ENCODE measurements at places on chromosomes 5 and 9.

DNA sequence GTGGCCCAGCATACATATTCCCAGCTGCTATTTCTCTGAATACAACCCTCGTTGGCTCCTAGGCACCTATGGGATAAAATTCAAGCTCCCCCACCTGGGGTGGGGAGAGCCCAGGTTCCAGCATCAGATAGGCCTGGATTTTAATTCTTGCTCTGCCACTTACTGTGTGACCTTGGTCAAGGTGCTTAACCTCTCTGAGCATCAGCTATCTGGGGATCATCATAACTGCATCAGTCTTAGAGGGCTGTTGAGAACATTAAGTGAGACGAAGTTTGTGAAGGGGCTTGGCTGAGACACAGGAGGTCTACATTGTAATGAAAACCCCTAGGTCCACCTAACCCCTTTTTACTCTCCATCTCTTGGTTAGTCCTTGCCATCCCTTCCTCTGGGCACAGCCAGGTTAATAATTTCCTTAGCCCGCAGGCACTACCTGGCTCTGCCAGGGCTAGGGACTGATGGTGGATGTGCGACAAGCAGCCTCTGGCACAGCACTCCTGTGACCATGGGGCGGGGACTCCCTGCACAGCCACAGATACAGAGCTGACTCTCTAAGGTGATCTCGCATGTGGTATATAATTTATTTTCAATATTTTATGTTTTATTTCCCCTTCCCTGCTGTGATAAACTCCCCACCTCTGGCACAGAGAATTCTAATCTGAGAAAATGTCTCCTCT lies 68.7 kb downstream of the CRB2 start:
- DNase-seq, result no peak

GRCh38 chr5:27377626-27378025 lies 339.2 kb upstream of the CDH9 start:
- DNase-seq, result no peak

DNA sequence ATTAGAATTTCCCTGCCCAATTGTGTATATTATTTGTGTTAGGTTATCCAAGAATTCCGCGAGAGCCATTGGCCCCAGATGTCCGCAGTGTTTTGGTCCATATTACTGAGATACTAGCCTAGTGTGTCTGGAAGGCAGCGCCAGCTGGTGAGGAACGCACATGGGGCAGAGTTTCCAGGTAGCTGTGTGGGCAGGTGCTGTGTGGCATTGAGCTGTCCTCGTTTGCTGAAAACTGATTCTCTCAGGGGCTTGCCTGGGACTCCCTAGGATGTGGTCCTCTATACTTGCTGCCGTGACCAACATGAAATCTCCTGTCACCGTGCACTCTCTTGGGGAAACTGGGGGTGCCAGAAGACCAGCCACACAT lies 288.7 kb downstream of the FANCC start:
- DNase-seq, result no peak

- no peak for DNase-seq
These were observed 66.0 kb downstream of the AMBP start for GRCh38 chr9:114012126-114012525.

- DNase-seq, result no peak
These were observed 18.9 kb downstream of the PDE4D start for GRCh38 chr5:59874675-59875074.

DNA sequence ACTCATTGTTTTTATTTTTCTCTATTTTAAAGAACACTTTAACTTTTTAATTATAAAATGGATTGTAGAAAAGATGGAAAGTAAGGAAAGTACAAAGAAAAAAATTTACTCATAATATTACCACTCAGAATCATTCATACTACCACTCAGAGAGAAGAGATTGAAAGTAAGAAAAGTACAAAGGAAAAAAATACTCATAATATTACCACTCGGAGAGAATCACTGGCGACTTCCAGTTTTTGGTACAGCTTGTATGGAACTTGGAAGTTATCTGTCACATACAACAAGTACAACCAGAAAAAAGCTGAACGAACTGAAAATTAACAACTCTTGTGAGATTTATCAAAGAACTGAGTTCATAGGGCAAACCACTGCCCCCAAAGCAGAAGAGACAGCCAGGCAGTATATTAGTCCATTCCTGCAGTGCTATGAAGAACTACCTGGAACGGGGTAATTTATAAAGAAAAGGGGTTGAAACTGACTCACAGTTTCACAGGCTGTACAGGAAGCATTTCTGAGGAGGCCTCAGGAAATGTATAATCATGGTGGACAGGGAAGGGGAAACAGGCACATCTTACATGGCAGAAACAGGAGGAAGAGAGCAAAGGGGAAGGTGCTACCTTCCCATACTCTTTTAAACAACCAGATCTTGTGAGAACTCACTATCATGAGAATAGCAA lies 183.9 kb downstream of the SMARCA2 start:
- DNase-seq, result no peak

- no peak for DNase-seq
These were observed 67.7 kb upstream of the CCL21 start for GRCh38 chr9:34777666-34778065.

DNA sequence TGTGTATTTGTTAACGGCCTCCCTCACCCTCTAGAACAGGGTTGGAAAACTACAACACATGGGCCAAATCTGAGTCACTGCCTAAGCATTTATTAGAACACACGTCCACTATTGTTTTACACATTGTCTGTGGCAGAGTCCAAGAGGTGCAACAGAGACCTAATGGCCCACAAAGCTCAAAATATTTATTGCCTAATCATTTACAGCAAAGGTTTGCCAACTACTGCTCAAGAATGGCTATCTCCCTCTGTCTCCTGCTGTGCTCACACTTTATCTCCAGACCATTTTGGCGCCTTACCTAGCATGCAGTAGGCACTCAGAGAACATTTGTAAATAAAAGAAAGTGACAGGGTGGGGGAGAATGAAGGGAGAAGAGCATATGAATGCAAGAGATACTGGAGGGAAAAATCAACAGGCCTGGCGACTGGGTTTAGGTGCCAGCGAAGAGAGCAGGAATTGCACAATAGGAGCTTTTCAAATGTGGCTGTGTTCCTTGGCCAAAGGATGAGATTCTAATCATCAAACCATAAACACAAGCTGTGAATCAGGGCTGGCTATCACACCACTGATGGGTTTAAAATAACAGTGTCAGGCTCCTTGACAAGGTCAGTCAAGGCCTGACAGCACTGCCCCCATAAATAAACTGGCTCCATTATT lies 80.3 kb downstream of the EPB41L4A start:
- no peak for DNase-seq

GRCh38 chr5:80260461-80260860 lies 4.6 kb upstream of the SERINC5 start:
- DNase-seq, result no peak

GRCh38 chr9:129602598-129603415 lies 18.1 kb downstream of the C9orf50 start:
- DNase-seq, result no peak

- no peak for DNase-seq
These were observed 30.9 kb downstream of the CNTLN start for GRCh38 chr9:17165764-17166163.

GRCh38 chr9:97840521-97840920 lies 12.5 kb upstream of the FOXE1 start:
- DNase-seq, result no peak

DNA sequence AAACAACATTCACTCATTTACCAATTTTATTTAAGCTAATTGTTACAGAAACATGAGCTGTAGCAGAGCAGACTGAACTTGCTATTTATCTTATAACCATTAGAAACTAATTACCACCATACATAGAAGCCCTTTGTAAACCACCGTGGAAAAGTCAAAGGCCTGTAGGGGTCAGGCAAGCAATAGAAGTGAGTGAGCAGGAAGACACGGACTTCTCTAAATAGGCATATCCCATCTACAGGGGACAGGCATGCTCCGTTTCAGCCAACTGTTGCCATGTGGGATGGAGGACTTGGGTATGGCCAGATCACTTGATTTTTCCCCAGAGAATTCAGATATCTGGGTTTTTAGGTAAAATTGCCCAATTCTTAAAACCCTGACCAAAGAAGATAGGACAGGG lies 44.8 kb downstream of the PRRC1 start:
- no peak for DNase-seq

DNA sequence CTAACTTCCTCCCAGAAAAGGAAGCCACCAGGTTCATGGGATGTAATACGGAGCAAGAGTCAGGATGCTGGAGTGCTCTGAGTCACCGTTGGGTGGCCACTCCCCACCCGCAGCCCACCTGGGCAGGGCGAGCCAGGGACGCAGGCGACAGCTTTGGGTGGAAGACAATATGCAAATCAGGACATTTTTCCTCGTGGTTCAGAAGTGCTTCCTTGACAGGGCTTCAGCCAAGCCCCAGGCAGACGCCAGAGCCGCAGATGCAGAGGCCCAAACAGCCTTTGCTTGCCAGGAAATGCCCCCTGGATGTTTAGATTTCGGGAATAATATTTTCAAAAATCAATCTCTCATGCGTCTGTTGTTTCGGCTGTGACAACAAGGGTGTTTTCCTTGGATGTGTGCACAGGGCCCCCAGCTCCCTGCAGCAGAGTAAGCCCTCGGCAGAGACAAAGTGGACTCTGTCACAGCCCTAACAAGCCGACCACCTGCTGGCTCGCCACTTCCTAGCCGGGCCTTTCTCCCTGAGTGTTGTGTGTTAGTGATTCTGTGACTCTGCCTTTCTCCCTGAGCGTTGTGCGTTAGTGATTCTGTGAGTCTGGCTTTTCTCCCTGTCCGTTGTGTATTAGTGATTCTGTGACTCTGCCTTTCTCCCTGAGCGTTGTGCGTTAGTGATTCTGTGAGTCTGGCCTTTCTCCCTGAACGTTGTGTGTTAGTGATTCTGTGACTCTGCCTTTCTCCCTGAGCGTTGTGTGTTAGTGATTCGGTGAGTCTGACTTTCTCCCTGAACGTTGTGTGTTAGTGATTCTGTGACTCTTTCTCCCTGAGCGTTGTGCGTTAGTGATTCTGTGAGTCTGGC lies 11.8 kb upstream of the SLC9A3 start:
- DNase-seq, result no peak

DNA sequence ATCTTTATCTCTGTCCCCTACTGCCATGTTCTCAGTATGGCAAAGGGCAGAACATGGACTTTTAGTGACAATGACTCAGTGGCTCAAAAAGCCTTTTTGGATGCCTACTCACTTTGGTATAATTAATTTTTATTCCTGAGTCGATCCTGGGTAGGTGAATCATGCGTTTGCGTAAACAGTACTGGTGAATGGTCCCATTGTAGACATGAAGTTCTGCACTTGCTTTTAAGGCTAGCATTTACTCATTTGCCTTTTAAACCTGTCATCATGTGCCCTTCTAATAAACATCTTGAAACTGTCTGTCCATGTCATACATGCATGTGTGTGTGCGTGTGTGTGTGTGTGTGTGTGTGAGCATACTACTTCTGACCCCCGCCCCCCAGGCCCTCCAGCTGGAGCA lies 223.0 kb downstream of the AUH start:
- DNase-seq, result no peak

DNA sequence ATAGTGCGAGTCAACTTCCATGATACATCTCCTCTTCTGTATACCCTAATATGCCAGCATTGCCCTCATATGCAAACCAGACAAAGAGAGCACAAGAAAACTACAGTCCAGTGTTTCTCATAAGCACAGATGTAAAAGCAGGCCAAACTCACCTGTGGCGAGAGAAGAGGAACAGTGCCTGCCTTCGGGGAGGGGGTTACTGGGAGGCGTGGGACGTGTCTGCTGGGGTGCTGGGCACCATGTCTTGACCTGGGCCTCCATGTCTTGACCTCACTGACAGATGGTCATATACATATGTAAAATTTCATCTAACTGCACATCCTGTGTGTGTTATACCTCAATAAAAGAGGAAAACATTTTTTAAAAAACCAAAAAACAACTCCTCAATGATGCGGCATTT lies 159.3 kb upstream of the PPP1R26 start:
- DNase-seq, result no peak

DNA sequence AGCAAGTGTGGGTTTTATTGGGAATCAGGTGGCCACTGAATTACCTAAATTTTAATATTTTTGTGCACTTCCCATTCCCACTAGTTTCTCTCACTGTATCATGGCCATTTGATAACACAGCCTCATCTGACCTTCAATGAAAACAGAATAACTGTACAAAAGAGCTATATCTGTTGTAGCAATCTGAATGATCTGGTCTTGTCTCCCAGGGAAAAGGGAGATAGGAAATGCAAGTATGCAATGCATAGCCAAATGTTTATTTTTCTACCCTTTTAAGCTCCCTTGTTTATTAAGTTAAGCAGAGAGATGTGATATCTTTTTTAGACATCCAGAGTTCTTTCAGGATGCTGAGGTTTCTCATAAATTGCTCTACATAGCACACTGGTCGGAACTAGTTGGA lies 288.3 kb upstream of the CLINT1 start:
- no peak for DNase-seq

- DNase-seq, result no peak
These were observed 9.7 kb upstream of the SLC36A2 start for GRCh38 chr5:151357097-151357496.

DNA sequence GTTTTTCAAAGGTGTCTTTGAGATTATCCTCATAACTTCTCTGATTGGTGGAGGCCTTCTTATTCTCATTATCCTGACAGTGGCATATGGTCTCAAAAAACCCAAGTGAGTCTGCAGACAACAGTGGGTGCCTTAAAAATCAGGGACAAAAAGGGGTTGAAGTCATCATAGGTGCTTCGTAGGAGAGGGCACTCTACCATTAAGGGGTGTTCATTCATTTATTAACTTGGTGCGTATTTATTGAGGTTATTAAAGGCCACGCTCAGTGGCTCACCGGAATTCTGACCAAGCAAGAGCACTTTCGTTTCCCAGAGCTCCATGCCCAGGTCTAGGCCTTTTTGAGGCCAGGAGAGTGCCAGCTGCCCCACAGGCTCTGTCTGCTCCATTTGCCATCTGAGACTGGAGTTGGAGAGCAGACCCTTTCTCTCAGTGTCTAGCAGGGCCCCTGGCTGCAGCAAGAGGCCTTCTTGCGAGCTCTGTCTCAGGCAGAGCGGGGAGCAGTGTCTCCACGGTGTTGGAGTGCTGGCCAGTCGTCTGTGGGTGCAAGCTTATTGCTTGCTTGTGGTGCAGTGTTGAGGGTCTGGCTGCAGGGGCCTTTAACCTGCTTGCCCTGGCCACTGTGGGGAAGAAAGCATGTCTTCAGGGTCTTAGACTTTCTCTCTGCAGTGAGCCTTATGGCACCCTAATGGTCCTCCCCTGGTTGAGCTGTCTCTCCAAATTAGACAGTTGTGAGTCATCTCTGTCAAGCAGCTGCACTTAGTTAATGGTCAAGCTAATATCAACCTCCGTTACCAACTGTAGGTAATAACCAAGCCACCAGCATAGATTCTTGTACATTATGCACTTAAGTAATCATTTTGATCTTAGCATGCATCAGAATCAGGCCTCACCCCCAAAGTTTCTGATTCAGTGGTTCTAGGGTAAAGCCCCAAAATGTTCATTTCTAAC lies 62.6 kb downstream of the IL31RA start:
- DNase-seq, result no peak

- DNase-seq, result no peak
These were observed 41.6 kb downstream of the GKAP1 start for GRCh38 chr9:83775932-83776331.

GRCh38 chr9:16214677-16215352 lies 655.7 kb downstream of the BNC2 start:
- no peak for DNase-seq

DNA sequence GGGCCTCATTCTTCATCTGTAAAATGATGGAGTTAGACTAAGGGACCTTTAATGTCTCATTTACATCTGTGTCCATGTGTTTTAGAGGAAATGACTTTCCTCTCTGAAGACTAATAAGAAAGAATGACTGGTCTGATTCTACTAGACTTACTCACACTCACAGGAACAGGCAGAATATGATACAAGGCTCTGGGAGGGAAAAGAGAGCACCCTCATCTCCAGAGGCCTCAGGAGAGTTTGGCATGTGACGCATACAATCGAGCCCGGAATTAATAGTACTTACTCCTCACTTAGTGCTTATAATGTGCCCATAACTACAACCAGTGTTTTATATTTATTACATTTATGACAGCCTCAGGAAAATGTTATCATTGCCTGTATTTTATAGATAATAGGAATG lies 608.7 kb downstream of the KCTD16 start:
- DNase-seq, result no peak
